ENCODE measurements at places on chromosomes 1 and 21.

GRCh38 chr1:205581321-205581980 is 50.4 kb downstream of the ELK4 start:
- no peak for DNase-seq

DNA sequence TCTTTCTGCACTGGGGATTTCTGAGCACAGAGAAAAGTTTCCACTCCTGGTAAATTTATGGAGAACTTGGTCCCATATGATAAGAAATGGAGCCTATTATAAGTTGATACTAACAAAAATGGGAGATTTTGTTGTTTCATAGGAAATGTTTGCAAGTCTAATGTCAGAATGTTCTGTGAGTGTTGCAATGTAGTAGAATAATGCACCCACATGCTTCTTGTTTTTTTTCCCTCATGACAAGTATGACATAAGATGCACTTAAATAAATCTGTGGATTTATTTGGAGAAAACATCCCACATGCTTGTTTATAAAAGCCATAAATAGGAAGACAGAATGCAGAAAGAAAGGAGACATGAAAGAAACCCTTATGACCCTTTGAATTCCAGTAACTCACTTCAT is 50.8 kb upstream of the KCNJ6 start:
- DNase-seq: no peak

GRCh38 chr1:93641527-93641926 is 40.1 kb downstream of the BCAR3 start:
- no peak for DNase-seq

DNA sequence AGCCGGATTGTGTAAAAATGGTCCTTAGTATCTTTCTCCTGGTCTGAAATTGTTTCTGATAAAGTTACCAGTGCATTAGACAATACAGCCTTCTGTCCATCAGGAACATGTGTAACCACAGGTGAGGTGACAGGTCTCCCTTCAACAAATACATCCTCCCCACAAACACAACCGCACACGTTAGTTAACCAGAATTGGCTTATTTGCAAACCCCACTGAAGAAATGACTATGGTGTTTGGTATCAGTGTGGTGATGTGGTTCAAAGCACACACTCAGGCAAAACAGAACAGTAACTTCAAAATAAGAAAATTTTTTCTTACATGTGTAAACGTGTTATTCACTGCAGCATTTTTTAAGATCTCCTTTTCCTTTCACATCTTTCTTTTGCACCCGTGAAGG is 517.2 kb upstream of the NR5A2 start:
- no peak for DNase-seq

DNA sequence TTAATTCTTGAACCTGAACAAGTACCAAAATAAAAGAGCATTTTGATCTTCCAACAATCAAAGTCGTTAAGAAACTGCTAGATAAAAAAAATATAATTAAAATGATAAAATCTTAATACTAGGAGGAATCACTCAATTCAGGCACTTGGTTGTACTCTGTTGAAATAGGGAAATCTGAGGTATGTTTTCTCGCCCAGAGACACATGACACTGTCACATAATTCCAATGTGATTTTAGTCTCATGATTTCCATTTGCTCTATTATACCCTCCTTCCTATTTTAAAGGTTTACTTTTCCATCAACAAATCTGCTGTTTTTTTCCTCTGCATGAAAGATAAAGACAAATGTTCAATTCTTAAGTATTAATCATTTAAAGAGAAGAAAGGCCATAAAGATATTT is 97.6 kb downstream of the ZZZ3 start:
- no peak for DNase-seq

DNA sequence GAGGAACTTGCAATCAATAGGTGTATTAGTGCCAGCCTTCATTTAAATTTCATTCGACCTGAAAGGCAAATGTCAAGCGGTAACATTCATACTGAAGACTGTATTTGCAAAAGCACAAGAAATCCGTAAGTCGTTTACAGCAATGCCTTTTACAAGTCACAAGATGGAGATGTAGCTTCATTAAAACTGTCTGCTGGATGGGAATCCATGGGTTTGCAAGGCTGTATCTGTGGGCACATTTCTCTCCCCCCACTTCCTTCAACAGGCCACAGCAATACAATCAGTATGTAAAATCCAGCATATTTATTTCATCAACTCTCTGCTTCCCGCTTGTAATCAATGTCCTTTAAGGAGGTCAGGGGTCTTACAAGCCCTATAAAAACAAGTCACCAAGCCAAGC is 147.1 kb downstream of the SLC45A1 start:
- DNase-seq: no peak

DNA sequence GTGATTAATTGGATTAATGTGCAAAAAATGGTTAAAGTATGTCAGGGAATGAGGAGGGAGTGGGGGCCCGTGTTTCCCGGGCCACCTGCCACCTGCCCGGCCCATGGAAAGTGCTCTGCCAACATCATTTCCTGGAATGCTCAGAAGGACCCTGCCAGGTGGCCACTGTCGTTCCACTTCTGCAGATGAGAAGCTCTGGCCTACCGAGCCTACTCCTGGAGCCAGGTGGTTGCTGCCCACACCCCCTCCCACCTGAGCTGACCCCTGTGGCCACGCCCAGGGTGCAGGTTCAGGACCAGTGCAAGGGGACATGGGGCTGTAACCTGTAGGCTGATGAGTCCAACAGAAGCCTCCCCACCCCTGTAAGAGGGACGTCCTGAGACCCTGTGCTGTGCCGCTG is 99.7 kb downstream of the PRDM16 start:
- no peak for DNase-seq

GRCh38 chr1:8525216-8525557 is 207.3 kb downstream of the SLC45A1 start:
- DNase-seq: no peak

GRCh38 chr1:227632325-227632724 is 69.0 kb downstream of the ZNF678 start:
- no peak for DNase-seq

- no peak for DNase-seq
Observed at GRCh38 chr1:178650934-178651511, 74.0 kb upstream of the RALGPS2 start.

DNA sequence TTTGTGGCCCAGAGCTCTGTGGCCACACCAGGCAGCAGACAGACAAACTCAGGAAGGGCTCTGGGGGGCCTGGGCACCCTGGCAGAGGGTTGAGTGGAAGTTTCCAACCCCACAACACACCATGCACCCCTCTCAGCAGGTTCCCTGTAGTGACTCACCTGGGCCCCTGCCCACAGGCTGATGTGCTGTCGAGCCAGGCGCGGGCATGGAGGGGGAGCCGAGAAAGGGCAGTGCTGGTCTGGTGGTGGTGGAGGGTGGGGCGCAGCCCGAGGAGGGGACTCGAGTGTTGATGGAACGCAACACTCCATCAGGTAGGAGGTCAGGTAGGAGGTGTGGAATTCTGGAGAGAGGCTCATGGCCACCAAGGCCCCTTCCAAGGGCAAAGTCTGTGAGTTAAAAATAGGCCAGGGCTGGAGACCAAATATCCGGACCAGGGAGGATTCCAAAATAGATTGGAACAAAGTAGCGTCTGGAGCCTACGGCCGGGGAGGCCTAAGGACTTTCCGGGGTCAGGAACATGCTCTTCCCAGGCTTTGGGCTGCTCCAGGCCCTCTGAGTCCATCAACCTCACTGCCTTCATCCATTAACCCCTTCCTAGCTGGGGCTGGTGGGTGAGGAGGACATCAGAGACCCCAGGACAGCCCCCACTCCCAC is 191.5 kb upstream of the AJAP1 start:
- no peak for DNase-seq

DNA sequence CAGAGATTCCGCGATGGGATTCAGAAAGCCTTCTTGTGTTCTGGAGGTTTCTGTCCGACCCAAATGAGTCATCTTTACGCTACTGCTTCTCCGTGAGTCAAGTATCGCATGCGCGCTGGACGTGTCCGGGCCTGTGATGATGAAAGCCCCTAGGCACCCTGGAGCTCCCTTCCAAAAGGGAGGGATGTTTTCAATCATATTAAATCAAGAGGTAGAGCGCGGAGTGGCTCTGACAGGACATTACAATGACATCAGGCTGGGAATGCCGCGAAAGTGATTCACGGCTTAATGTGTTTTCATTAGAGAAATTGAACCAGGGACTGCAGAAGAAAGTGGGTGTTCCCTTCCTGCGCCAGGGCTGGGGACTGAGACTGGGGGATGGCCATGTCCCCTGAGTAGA is 48.5 kb downstream of the AJAP1 start:
- no peak for DNase-seq

DNA sequence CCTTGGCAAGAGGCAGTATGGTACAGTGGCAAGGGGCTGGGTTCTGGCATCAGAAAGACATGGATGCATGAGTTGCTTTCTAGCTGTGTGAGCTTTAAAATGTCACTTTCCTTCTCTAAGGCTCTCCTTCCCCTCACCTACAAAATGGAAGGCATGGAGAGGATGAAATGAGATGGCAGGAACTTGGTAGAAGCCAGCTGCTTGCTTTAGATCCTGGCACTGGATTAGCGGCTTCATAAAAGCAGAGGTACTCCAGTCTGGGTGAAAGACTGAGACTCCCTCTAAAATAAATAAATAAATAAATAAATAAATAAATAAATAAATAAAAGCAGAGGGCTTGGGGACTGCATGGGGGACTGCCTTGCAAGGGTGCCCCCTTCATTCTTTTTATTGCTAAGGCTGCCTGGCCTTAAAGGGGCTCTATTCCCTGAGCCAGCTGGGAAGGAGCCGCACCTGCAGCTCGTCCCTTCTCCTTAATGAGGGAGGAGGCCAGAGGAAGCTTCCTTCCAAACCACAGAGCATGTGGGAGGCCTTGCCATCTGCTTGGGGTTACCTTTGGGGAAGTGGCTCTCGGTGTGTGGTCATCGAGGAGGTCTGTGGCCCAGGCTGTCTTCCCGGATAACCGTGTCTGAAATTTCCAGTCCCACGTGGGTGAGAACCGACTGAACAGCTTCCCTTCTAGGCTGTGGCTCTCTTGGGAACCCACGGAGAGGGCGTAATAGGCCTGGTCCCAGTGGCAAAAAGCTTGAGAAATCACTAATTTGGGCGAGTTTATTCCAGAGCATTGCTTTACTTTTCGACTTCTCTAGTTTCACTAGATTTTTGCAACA is 2.0 kb upstream of the ATP13A2 start:
- no peak for DNase-seq

DNA sequence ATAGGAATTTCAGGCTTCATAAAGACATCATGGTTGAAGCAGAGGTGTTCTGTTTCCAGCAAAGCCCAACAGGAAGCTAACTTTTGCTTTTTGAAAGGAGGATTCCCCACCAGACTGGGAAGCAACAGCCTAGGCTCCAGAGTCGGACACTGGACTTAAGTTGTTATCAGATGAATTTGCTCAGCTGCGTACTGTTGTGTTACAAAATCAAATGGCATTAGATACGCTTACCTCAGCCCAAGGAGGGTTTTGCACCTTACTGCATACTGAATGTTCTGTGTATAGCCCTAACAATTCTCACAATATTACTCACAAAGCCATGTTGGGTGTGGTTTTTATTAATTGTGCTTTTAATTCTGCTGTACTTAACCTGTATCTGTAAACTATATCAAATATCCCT is 547 bp upstream of the CHIA start:
- DNase-seq: no peak

DNA sequence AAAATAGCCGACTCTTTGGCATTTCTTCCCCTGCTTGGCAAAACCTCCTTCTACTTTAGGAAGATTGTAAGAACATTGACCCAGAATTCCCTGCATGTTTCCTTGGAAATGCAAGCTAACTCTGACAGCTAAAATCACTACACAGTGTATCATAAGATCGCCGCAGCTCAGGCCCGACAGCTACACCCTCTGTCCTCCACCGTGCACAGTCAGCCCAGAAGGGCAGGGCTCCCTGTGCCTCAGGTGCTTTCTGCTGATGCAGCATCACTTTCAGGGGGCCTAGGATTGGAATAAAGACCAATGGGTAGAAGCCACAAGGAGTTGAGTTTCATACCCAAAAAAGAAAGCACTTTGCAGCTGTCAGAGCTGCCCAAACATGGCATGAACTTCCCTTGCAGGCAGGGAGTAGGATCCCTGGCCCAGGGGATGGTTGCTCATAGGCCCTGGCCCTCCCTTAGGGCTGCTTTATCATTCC is 145.3 kb downstream of the SEC16B start:
- DNase-seq: no peak

DNA sequence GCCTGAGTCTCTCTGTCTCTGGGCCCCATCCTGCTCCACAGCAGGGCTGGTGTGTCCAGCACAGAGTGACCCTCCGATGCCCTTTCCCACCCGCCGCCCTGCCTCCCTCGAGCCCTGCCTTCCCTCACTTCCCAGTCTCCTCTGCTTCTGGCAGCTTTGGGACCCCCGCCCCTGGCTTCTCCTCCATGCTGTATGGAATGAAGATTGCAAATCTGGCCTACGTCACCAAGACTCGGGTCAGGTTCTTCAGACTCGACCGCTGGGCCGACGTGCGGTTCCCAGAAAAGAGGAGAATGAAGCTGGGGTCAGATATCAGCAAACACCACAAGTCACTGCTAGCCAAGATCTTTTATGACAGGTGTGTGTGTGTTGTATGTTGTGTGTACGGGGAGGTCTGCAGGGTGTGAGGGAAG is 14.3 kb downstream of the MOV10 start:
- no peak for DNase-seq

DNA sequence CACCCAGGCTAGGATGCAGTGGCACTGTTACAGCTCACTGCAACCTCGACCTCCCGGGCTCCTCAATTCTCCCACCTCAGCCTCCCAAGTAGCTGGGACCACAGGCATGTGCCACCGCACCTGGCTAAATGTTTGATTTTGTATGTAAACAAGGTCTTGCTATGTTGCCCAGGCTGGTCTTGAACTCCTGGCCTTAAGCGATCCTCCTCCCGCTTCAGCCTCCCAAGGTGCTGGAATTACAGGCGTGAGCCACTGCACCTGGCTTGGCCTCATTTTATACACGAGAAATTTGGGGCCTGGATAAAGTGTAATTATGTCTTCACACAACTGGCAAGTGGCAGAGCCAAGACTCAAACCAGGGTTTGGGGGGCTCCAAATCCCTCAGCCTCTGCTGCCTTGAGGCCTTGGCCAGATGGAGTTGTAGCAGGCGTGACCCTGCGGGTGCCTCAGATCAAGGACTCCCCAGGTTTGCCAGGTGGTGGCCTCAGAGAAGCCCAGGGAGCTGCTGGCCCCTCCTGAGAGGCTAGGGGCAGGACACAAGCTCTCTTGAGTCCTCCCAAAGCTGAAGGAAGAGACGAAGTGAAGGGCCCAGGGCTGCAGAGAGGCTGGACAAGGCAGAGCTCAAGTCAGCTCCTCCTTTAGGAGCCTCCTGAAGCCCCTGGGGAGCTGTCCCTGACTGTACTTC is 61.7 kb downstream of the MDM4 start:
- DNase-seq: no peak

DNA sequence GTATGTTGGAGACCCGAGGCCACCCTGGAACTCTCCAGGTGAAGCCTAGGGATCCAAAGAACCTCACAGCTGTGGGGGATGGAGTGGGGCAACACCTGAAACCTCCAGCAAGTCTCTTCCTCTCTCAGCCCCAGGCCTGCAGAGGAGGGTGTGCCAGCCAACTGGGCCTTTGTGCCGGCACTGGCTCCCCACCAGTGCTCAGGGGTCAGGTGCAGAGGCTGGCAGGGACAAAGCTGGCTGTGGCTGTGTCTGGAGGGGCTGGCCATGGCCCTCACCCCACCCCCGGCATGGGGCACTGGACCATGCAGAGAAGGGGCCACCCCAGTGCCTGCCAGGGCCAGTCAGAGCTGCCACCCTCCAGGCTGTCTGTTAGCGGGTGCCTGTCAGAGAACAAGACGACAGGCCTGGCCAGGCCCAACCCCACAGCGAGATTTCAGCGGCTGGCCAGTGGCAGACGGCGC is 3.9 kb downstream of the COL18A1 start:
- no peak for DNase-seq
